NCI-H1694 treated with DMSO at 0.1 percent for 48 hours (cell line): ENCODE measurements at places on chromosomes 1 and 21.

DNA sequence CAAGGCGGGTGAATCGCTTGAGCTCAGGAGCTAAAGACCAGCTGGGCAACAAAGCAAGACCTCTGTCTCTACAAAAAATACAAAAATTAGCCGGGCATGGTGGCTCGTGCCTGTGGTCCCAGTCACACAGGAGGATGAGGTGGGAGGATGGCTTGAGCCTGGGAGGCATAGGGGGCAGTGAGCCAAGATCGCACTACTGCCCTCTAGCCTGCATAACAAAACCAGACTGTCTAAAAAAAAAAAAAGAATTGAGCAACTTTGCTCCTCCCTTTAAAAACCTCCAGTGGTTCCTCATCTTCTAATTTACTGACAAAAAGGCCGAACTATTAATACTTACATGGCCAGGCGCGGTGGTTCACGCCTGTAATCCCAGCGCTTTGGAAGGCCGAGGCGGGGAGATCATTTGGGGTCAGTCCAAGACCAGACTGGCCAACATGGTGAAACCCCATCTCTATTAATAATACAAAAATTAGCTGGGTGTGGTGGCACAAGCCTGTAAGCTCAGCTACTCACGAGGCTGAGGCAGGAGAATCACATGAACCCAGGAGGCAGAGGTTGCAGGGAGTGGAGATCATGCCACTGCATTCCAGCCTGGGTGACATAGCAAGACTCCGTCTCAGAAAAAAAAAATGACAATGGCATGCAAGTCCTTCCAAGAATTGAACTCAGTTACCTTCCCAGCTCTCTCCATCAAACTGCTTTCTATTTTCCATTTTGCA is 4.4 kb downstream of the ACBD3 start:
- peak; percentile 11 for DNase-seq

DNA sequence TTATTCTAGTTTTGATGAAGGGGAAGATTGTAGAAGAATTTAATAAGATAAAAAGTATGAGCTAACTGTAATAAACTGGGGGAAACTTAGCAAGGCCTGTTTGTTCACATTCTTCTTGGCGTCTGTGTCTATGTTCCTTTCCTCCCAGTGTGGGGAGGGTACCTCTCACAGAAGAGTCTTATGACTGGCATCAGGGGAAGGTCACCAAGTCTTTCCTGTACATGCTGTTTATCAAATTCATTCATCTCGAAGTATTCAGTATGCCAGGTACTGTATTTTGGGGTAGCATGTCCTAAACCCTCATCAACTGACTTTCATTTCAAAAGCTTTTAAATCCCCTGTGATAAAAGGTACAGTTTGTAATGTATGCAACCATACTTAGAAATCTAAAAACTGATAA is 78.4 kb downstream of the HS2ST1 start:
- DNase-seq: no peak

DNA sequence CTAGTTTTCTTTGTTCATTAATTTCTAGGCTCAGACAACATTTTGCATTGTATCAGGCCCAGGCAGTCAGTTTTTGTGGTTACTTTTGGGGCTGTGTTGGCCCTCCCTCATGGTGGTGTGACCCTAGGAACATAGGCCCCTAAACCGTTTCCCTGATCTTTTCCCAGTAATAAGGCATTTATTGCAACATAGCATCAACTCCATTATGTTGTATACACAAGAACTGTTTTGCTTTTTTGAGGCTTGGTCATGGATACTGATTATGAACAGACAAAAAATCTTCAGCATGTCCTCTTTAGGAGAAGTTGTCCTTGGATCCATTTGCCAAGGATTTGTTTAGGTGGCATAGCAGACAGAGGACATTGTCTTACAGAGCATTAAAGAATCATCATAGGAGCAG is 10.3 kb downstream of the B3GALT2 start:
- no peak for DNase-seq

GRCh38 chr1:24827379-24828135 is 82.3 kb downstream of the CLIC4 start:
- DNase-seq: no peak
